ENCODE measurements at places on chromosomes 6 and 20. TPM values are rescaled to one million over a fixed set of nuclear protein-coding genes. Genes with fewer than 3 reads are reported as not detected.
A peak's percentile ranks its signal among the peaks of the same experiment; 100 is the strongest.

GRCh38 chr6:47669684-47670513, 28.5 kb upstream of the ADGRF4 start:
- no peaks in the 10 kb centered on the region for H3K36me3 ChIP-seq
- H3K4me1 ChIP-seq: no peaks in the 10 kb centered on the region
- DNase-seq: no peak
- no peaks in the 10 kb centered on the region for H3K27me3 ChIP-seq

DNA sequence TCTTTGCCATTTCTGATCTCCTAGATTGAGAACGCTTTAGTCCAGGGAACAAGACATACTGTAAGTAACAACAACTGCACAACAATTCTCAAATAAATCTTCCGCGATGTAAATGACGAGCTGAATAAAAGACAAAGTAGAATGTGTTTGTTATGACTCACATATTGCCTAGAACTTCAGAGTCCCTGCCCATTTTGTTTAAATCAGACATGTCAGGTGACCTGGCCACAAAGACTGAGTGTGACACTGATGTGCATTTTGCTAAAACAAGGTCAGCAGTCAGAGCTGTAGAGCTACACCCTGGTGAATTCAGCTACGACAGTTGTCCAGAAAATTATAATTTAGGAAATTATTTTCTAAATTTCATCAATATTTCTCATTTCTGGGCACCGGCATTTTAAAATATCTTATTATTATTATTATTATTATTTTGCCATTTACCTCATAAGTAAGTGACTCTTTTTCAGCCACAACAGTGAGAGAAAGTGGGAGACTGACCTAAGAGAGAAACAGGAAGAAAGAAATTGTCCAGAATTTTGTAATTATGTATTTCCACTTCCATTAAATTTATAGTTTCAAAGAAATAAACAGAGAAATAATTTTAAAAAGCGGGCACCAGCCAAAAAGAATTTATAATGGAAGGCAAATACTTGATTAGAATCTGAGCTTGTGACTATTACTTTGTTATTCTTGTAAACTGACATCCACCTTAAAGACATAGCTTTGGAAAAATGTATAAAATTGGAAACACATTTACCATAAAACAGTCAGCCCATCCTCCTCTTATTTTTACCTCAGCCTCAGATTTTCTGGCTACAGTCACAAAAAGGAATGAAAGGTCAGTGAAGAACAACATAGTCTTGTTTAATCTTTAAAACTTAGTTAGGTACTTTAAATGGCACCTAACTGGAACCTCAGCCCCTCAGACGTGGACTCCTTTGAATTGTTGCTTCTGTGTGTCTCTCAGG, 157.0 kb upstream of the CITED2 start:
- H3K27me3 ChIP-seq: no peaks in the 10 kb centered on the region
- DNase-seq: no peak
- H3K27ac ChIP-seq: no peak overlapping the region
- peaks cover 12% of the 10 kb centered on the region for H3K4me1 ChIP-seq

The PCMTD2 gene
- total RNA-seq: 40.6 TPM

DNA sequence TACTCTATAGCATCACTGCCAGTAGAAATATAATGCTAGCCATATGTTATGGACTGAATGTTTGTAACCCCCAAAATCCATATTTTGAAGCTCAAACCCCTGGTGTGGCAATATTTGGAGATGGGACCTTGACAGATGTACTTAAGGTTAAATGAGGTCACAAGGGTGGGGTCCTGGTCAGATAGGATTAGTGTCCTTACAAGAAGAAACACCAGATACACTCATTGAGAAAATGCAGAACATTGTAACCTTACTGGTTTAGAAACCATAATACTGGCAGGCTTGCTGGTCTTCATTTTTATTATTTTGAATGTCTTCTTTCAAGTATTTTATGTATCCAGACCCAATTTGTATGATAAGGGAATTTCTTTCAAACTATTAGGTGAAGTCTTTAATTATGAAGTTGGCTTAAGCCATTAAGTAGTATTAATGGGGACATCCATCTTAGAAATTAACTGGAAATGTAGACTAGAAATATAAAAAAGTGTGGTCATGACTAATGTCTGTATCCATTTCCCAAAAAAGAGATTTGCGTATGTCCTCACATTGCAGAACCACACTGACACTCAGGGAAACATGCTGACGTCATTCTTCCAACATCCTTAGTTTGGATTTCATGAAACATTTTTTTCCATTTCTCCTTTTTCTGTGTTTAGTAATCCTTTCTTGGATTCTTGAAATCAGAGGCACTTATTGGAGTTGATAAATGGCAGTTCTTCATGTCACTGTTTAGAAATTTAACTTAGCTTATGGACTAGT, 32.4 kb downstream of the SLC16A10 start:
- H3K27me3 ChIP-seq: no peaks in the 10 kb centered on the region
- no peak overlapping the region for H3K4me3 ChIP-seq
- H3K36me3 ChIP-seq: no peaks in the 10 kb centered on the region
- H3K27ac ChIP-seq: no peak overlapping the region
- peaks cover 13% of the 10 kb centered on the region for H3K4me1 ChIP-seq

DNA sequence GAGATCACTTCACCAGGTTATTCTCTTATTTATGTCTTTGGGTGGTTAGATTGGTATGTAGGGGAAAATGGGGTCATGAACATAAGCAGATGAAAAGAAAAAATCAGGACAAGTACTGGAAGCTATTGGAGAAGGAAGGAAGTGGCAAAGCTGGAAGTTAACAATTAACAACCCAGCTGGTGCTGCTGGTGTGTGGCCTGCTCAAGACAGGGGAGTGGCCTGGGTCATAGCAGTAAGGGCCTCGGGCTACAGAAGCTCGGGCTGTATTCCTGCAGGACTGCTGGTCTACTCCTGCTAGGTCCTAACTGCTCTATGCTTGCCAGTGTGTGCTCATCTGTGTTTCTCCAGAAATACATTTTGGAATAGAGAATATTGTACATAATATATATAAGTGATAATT, 19.6 kb downstream of the MYLIP start:
- H3K27ac ChIP-seq: no peak overlapping the region
- H3K36me3 ChIP-seq: peaks cover 24% of the 10 kb centered on the region
- DNase-seq: no peak
- H3K4me1 ChIP-seq: no peaks in the 10 kb centered on the region

DNA sequence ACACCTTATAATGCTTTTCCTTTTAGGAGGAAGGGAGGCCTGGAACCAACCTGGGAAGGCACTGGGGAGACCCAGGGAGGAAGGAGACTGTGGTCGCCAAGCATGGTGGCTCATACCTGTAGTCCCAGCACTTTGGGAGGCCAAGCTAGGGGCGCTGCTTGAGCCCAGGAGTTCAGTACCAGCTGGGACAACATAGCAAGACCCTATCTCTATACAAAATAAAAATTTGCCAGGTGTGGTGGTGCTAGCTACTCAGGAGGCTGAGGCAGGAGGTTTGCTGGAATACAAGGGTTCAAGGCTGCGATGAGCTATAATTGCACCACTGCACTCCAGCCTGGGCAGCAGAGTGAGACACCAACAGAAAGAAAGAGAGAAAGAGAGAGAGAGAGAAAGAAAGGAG, 36.2 kb downstream of the PPP1R14C start:
- H3K27me3 ChIP-seq: no peaks in the 10 kb centered on the region
- no peak overlapping the region for H3K4me3 ChIP-seq
- no peaks in the 10 kb centered on the region for H3K4me1 ChIP-seq
- H3K27ac ChIP-seq: no peak overlapping the region
- no peak for DNase-seq

DNA sequence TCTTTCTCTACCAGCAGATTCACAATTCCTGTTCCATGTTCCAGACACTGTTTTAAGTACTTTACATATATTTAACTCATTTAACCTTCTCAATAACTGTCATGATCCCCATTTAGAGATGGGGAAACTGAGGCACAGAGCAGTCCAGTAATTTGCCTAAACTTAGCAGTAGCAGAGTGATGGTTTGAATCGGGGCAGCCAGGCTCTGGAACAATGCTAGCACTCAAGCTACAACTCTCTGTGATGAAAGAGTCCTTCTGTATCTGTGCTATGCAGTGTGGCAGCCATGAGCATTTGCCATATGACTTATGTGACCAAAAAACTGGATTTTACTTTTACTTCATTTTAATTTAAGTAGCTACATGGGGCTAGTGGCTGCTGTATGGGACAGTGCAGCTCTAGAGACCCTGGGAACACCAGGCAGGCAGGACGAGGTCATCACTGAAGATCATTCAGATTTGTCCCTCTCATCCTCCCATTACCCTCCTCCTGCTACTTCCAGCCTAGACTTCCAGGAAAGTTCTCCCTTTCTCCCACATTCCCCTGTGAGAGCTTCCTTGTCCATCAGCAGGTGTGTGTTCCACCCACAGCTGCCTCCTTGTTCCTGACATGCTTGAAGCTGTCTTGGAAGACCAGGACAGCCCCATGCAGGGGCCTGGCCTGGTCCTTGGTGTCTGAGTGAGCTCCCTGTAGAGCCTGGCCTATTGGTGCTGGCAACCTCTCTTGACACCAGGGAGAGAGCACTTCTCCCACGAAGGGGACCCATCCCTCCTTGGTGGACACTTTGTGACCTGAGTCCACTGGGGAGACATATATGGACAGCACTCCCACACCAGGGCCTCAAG, 157.0 kb downstream of the MRPL14 start:
- no peaks in the 10 kb centered on the region for H3K36me3 ChIP-seq
- no peaks in the 10 kb centered on the region for H3K27me3 ChIP-seq
- H3K27ac ChIP-seq: no peak overlapping the region
- DNase-seq: no peak
- H3K4me3 ChIP-seq: no peak overlapping the region

- DNase-seq: no peak
- no peaks in the 10 kb centered on the region for H3K4me1 ChIP-seq
- H3K27me3 ChIP-seq: no peaks in the 10 kb centered on the region
- no peaks in the 10 kb centered on the region for H3K36me3 ChIP-seq
- no peak overlapping the region for H3K27ac ChIP-seq
Measured at GRCh38 chr6:106739387-106739786, 110.0 kb downstream of the QRSL1 start.

GRCh38 chr6:124524491-124525200, 437.6 kb upstream of the RNF217 start:
- DNase-seq: no peak
- H3K27me3 ChIP-seq: no peaks in the 10 kb centered on the region
- no peaks in the 10 kb centered on the region for H3K36me3 ChIP-seq
- no peaks in the 10 kb centered on the region for H3K4me1 ChIP-seq
- H3K27ac ChIP-seq: no peak overlapping the region
- no peak overlapping the region for H3K4me3 ChIP-seq

DNA sequence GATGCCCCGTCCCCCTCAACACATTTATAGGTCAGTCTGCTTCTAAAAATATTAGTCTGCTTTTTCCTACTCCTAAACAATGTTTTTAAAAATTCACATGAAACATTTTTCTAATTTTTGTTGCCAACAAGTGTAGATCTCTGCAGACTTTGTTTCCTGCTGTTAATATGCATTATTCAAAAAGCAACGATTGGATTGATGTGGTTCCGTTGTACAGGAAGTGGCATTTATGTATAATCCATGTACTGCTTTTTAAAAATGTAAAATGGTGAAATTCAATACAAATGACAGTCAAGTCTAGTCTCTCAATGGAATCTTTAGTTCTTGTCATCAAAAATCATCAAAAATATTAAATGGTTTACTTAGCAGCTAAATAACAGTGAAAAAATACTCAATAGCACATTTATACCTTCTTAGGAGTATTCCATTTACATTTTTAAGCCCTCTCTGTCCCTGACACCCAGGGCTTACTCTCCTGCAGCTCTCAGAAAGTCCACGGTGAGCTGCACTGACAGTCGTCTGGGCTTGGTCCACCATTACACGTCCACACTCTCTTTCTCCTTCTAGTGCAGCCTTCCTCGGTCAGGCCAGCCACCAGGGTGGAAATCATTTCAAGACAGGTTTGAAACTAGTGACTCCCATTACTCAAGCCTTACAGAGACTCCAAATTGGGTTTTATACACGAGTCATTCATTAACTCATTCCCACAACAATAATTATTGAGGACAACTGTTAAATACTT, 211.5 kb downstream of the TMEM200A start:
- H3K4me3 ChIP-seq: no peak overlapping the region
- H3K4me1 ChIP-seq: peaks cover 10% of the 10 kb centered on the region
- DNase-seq: no peak

DNA sequence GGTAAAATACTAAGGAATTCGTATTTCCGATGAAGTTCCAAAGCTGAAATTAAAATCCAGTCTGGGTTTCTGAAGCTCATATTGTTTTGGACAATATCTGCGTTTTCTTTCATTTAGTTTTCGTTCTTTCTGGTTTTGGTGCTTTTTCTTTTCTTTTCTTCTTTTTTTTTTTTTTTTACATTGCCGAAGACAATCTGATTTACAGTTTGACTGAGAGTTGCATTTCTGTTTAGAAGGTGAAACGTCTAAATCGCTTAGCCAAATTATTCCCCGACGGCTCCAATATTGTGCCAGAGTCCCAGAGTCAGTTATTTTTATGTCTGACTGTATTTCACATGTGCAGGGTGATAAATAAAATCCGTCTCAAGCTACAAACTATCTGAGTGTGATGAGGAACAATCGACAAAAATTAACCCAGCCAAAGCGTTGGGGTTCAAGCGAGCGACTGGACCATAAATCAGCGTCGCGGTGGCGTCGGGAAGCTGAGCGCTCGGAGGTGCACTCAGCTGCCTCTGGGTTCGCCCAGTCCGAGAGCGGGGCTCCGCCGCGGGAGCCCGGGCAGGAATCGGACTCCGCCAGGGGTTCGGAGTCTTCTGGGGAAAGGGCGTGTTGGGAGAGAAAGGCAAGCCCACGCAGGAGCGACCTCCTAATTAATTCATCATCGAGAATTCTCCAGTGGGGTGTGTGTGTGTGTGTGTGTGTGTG, 8.2 kb upstream of the TBX18 start:
- no peak overlapping the region for H3K27ac ChIP-seq
- DNase-seq: no peak
- no peaks in the 10 kb centered on the region for H3K36me3 ChIP-seq
- no peak overlapping the region for H3K4me3 ChIP-seq

GRCh38 chr20:36092398-36093024, 62.0 kb upstream of the EPB41L1 start:
- H3K27me3 ChIP-seq: peaks cover 70% of the 10 kb centered on the region
- no peak overlapping the region for H3K27ac ChIP-seq
- H3K4me3 ChIP-seq: peak overlapping the region; percentile 33
- H3K4me1 ChIP-seq: peaks cover 17% of the 10 kb centered on the region
- no peak for DNase-seq

DNA sequence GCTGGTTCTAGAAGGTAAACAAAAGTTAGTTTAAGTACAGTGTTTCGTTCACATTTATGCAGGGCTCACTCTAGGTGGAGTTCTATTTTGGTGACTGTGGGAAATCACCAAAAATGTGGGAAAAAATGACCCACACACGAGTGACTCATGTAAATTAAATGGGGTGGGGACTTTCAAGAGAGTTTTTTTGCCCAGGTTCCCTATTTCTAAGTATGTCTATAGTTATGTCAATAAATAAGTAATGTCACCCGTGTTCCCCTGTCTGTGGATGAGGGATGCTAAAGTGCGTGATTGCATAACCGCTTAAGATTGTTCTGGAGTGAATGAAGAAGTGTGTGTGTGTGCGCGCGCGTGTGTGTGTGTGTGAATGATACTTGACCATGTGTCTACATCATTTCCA, 69.1 kb downstream of the MYB start:
- no peak overlapping the region for H3K27ac ChIP-seq
- no peaks in the 10 kb centered on the region for H3K36me3 ChIP-seq
- no peak for DNase-seq
- H3K27me3 ChIP-seq: no peaks in the 10 kb centered on the region
- H3K4me3 ChIP-seq: no peak overlapping the region

- H3K27me3 ChIP-seq: no peaks in the 10 kb centered on the region
- H3K4me1 ChIP-seq: no peaks in the 10 kb centered on the region
- H3K36me3 ChIP-seq: no peaks in the 10 kb centered on the region
- DNase-seq: no peak
- no peak overlapping the region for H3K4me3 ChIP-seq
- no peak overlapping the region for H3K27ac ChIP-seq
Measured at GRCh38 chr6:131382631-131383030, 190.4 kb upstream of the ARG1 start.
